ENCODE measurements at places on chromosomes 11 and 22. TPM values are rescaled to one million over a fixed set of nuclear protein-coding genes. Genes with fewer than 3 reads are reported as not detected.

GRCh38 chr11:43833657-43834073, 47.0 kb upstream of the ALKBH3 start:
- DNase-seq = no peak

GRCh38 chr11:65055538-65055937, 2.8 kb downstream of the NAALADL1 start:
- DNase-seq = no peak

DNA sequence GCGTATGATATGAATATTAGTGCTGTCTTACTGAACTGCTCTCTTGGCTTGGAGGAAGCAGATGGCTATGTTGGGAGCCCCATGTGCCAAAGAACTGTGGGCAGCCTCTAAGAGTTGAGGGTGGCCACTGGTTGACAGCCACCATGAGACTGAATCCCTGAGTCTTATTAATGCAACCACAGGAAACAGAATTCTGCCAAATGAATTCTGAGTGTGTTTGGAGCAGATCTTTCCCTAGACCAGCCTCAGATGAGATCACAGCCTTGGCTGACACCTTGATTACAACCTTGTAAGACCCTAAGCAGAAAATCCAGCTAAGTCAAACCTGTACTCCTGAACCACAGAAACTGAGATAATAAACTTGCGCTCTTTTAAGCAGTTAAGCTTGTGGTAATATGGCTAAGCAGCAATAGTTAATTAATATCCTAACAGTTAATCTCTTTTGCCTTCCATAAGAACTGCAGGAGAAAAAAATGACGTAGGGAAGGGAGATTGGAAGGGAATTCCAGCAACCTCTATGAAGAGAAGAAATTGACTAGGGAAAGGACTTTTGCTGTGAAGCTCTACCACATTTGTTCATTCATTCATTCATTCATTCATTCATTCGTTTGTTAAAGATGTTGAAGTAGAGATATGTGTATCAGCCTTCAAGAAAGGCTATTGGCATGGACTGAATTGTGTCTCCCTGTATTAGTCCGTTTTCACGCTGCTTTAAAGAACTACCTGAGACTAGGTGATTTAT, 26.8 kb downstream of the ADM start:
- DNase-seq = no peak

- DNase-seq = no peak
Observed at GRCh38 chr11:130727157-130728119, 188.8 kb downstream of the SNX19 start.

C11orf86 gene
- not detected for total RNA-seq

Measured in activated naive CD8-positive, alpha-beta T cell treated with anti-CD3 and anti-CD28 coated beads, Interleukin-2, amount 10 ng/mL, durations not matched to agents 7 days and 5 days (primary cell).